NCI-H1105 treated with DMSO at 0.1 percent for 48 hours (cell line): ENCODE measurements at places on chromosomes 11 and 22.
A peak's percentile ranks its signal among the peaks of the same experiment; 100 is the strongest.

DNA sequence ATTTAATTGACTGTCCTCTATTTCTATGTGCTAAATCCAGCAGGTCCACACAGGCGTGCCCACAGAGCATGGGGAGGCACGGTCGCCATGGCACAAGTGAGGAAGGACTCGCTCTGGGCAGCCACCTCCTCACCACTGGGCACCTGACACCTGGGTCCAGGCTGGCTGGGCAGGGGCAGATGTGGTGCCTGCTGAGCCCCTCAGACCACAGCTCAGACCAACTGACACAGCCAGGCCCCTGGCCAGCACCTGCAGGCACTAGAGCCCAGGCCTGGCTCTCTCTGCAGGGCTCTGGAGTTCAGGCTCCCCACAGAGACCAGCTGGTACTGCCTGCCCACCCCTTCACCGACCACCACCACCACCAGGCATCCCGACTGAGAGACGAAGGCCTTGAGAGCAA, 27.9 kb downstream of the LINC01488 start:
- DNase-seq = no peak

DNA sequence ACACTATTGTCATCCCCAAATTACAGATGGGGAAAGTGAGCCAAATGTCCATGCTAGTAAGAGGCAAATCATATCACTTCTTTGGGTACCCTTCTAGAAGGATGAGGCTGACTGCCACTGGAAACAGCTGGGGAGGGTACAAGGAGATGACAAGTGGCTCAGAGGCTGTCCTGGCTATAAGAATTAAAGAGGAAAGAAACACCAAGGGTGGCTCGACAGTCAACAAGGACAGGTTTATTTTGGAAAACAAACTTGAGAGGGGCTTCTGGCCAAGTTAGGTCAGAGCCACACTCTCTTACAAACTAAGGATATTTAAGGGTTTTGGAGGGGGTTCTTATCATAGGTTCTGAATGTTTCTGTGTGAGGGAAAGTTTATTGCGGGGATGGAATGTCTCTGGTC, 2.1 kb upstream of the MIF start:
- DNase-seq = no peak

DNA sequence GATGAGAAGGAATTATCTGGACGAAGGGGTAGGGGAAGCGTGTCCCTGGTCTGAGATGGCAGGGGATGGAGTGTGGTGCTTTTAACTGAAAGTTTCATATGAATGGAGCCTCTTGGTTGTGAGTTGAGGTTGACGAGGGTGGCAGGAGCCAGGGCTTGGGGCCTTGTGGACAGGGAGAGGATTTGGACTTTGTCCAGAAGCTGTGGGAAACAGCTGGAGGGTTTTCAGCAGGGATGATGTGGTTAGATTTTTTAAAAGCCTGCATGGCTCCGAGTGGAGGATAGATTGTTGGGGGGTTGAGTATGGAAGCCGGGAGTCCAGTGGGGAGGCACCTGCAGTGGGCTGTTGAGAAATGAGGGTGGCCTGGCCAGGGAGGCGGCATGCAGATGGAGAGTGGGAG, 24.8 kb downstream of the MYO7A start:
- DNase-seq = no peak

GRCh38 chr22:29012101-29012433, 49.6 kb downstream of the C22orf31 start:
- DNase-seq = no peak

DNA sequence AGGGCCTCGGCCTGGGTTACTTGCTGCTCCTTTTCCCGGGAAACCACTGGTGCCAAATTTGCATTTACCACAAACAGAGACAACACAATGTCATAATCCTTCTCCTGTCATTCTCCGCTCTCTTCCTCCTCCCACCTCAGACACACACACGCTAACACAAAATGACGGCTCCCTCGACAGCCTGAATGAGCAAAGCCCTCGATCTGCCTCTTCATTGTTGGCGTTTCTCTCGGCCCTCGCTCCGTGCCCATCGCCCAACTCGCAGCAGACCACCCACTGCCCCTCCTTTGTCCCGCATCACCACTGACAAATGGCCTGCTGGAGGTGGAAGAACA, 12.5 kb upstream of the TCF20 start:
- DNase-seq = no peak

DNA sequence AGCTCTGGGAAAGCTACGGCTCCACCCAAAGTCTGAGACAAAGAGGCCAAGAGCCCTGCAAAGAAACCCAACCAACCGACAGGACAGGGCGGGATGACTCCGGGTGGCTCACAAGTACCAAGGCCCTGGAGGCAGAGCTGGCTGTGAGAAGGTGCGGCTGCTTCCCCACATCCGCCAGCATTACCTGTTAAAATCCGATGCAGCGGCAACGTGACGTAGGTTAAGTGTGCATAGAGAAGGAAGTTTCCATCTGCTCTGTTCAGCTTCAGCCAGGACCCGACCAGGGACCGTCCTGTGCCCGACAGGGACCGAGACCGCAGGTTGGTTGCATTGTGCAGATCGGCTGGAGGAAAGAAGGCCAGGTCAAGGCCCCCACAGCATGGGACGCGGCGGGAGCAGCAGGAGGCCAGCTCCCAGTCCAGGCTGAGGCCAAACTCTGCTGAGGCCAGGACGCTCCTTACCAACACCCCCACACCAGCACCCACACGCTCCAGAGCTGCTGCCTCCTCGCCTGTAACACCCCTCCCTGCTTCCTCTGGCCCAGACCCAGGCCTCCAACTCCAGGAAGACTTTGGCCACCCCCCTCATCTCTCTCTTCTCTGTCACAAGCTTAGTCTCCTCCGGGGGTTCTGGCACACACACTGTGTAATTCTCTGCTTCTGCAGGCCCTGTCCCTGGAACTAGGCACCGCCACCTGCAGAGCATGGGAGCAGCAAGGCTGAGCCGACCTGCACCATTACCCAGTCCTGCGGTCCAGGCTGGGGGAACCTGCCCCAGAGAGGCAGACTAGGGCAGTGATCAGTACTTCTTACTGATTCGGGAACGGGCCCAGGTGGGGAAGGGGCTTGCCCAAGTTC, 34.1 kb downstream of the NUP50 start:
- DNase-seq = no peak

- no peak for DNase-seq
These were observed 72.0 kb downstream of the PPFIBP2 start for GRCh38 chr11:7585816-7586215.

DNA sequence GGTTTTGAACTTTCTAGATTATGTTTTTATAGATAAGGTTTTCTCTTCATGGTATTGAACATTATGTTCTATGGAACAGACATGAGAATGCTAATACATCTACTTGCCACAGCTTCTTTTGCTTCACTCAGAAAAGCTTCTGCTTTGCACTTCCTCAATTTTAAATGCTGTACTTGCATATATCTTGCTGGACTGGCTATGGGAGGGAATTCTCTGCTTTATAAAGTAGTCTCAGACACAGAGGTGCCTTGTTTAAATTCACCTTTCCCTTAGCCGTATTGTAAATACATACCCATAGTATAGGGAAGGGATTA, 173.9 kb downstream of the DDX10 start:
- DNase-seq = no peak

DNA sequence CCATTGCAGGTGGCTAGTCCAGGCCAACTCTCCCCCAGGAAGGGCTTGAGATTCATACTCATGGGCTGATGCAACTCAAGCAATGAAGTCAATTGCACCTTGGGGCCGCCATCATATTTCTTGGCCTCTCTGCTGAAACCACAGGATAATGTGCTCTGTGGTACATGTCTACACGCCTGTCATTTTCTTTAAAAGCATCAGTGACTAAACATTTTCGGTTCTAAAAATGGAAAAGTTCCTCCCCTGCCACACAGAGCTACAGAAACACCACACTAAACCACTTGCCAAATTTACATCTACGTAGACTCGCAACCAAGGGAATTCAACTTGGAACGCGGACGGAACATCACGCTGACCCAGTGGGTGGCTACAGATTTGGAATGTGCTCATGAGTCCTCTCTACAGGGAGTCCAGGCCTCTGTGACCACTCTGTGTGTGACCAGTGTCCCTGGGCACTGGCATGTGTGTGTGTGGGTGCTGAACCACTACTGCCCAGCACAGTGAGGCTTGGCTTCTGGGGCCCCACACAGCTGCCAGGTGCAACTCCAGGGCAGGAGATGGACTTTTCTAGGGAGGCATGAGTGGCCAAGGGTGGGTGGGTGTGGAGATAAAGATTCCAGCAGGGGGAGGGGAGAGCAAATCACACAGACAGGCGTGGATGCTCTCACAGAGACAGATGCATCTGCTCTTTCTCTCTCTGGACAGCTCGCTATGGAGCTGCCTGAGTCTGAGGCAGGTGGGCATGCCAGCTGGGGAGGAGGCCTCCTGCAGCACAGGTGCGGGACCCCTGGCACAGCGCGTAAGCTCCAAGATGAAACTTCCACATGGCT, 261.9 kb downstream of the CTTN start:
- DNase-seq = no peak

GRCh38 chr11:8631395-8632118, 37.5 kb upstream of the STK33 start:
- no peak for DNase-seq

DNA sequence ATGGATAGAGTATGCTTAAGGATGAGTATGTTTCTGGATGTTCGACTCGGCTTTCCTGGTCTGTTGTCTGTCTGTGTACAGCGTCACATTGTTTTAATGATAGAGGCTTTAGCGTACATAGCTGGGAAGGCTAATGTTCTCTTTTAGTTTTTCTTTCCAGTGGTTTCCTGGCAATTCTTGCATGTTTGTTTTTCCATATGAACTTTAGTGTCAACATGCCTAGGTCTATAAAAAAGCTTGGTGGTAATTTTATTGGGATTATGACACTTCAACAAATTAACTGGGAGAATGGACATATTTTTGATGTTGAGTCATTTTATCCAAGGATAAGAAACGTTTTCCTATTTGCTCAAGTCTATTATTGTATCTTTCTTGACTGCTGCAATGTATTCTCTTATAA, 17.6 kb downstream of the F2 start:
- no peak for DNase-seq

DNA sequence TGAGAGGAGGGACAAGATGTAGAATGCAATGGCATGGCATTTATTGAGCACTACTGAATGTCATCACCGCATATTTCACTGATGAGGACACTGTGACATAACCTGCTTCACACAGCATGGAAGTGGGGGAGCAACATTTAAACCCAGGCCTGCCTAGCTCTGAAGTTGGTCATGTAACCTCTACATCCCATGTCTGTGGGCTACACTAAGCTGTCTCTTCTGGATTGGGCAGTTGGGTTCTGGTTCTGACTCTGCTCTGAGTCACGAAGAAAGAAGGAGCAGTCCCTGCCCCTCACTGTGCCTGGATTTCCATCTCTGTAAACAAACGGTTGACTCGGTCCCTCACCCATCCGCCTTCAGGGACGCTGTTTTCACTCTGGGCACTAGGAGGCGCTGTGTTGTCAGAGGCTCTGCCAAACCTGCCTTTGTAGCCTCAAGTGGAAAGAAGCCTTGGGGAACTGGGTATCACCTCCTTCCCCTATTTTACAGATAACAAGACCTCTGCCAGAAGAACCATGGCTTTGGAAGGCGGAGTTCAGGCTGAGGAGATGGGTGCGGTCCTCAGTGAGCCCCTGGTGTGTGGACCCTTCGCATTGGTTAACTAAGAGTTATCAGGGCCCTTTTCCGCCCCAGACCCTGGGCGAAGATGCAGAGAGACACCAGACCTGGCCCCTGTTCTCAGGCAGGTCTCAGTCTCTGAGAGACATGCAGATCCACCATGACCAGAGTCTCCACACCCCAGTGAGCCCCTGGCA, 12.7 kb upstream of the ARHGEF17 start:
- peak; percentile 17 for DNase-seq

DNA sequence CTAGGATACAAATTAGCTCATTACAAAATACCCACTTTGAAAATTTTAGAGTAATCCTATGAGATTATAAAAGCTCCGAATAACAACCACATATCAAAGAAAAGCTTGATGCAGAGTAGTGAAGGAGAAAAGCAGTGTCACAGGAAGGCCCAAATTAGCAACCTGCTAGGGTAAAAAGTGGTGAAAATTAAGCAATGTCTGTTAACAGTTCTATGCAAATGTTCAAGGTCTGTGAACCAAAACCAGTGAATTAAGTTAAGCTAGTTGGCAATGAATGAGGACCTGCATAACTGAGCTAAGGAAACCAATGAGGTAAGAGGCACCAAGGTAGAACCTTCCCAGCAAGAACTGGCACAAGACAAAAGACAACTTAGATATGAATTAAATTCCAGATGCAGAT, 29.6 kb downstream of the PRDM10 start:
- no peak for DNase-seq

DNA sequence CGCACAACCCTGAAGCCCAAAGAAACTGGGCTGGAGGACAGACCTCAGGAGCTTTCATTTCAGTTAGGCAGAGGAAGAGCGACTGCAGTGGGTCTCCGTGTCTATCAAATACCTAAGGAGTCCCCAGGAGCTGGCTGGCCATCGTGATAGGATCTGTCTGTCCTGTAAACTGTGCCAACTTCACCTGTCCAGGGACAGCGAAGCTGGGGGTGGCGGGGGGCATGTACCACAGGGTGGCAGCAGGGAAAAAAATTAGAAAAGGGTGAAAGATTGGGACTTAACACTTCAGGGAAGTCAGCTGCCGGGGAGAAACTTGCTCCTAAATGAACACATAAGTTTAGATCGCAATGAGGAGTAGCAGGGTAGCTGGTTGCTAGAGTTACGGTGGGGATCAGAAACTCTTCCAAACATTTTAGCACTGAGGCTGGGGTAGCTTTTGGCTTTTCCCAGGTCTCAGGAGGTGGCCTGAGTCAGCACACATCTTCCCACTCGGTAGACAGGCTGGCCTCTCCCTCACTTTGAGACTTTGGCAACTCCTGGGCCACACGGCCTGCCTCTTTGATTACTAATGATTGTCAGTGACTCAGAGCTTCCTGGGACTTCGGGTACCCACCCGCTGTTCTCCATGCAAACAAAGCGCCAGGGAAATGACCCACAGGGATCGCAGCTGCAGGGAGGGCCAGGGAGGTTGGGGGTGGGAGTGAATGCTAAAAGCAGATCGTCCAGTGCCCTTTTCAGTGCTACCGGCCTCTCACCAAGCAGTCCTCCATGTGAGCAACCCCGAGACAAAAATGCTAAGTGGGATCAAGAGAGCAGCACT, 2.9 kb upstream of the MTFP1 start:
- peak; percentile 19 for DNase-seq

- DNase-seq = no peak
These were observed 134.8 kb downstream of the EHF start for GRCh38 chr11:34755671-34756070.

GRCh38 chr11:29125606-29126005, 891.2 kb downstream of the KCNA4 start:
- no peak for DNase-seq

- DNase-seq = no peak
These were observed 20.1 kb downstream of the SUN2 start for GRCh38 chr22:38735465-38736256.
